ENCODE measurements at places on chromosomes 4 and X.

DNA sequence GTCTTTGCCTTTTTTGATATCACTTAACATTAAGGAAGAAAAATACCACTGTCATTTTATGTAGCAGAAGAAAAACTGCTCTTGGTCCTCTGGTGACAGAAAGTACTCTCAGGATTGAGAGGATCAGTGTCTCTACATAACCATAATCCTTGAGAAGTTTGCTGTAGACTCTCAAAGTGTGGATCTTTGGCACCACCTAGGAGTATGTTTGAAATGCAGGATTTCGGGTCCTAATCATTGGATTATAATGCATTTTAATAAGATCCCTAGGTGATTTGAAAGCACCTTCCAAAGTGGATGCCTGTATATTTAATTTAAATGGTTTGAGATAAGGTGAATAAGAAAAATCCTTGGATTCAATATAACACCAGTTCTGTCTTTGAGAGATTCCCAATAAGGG is 23.2 kb downstream of the MOB1B start:
- DNase-seq, result no peak

- DNase-seq, result no peak
Measured at GRCh38 chr4:141635736-141636081, 674 bp upstream of the IL15 start.

DNA sequence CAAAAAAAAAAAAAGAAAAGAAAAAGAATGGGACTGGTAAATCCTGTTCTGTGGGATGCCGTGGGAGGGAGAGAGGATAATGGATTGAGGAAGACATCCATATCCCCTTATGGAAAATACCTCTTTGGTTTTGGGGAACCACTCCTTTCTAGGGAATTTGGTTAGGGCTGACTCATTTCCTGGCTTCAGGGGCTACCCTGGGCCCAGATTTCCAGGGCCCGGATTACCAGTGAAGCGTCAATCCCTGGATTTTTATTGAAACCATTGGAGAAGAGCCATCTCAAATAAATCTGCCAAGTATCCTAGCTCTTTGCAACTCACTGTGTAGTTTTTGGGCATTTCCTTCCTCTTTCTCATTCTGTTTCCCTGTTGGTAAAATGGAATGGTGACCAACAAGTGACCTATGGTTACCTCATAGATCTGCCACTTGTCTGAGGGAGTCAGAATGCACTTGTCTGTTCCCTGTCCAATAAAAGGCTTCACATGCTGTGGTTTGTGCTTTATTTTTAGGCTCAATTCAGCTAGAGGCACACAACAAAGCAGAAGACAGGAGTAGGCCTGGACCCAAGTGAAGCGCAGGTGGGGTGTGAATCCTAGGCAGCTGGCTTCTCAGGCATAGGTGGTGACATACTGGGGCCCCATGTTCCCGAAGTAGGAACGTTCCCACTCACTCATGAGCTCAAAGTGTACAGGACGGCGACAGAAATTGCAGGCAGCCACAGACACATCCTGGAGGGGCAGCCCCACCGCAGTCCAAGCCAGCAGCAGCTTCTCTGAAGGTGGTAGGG is 8.6 kb downstream of the APEX2 start:
- no peak for DNase-seq

GRCh38 chr4:40672528-40673522 is 43.2 kb upstream of the RBM47 start:
- no peak for DNase-seq

DNA sequence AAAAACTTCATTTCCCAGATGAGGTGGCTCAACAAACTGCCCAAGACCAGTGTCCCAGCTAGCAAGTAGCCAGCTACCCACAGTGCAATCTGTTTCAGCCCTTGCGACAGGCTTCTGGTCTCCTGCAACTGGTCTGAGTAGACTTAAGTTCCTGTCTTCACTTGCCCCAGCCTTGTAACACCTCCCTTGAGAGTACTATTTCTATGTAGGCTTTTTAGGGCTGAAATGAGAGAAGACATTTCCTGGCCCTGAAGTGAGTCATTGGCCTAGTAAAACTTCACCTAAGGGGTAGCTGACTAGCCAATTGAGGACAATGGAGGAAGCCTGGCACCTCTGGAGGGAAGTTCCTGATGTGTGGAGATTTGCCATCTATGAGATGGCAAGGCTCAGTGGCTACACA is 80.1 kb upstream of the STIM2 start:
- DNase-seq, result no peak

DNA sequence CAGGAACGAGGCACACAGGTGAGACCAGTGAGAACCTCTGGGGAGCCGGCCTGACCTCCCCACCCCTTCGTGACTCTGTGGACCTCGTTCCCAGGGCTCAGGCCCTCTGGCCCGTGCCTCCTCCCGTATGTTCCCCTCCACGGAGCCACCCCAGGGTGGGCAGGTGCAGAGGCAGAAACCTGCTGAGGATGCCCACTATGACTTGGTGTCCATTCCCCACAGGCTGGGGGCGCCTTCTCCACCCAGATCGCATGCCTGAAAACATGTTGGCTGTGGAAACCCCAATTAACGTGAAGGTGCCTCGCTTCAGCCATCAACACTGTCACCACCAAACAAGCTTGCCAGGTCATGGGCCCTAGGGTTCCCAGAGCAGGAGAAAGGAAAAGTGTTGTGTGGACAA is 27.0 kb downstream of the BLOC1S4 start:
- DNase-seq, result no peak

GRCh38 chr4:80840396-80840795 is 190.1 kb upstream of the BMP3 start:
- DNase-seq, result no peak

DNA sequence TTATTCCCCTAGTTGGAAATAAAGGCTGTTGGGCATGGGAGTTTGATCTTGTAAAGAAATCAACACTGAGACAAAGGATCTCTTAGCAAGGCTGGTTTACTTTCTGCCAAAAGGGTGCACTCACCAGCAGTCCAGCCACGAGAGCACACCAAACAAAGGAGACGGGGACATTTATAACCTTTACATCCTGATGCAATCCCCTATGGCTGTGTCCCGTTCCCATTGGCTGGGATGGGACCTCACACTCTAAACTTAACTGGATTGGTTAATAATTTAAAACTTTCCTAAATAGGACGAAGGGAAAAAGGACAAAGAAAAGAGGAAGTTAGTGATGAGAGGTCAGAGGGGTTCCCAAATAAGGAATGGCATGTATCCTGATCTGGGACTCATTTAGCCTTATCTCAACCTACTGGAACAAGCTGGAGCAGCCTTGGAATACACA is 17.9 kb downstream of the METAP1 start:
- no peak for DNase-seq

GRCh38 chrX:138908577-138908976 is 197.1 kb upstream of the FGF13 start:
- DNase-seq, result no peak

DNA sequence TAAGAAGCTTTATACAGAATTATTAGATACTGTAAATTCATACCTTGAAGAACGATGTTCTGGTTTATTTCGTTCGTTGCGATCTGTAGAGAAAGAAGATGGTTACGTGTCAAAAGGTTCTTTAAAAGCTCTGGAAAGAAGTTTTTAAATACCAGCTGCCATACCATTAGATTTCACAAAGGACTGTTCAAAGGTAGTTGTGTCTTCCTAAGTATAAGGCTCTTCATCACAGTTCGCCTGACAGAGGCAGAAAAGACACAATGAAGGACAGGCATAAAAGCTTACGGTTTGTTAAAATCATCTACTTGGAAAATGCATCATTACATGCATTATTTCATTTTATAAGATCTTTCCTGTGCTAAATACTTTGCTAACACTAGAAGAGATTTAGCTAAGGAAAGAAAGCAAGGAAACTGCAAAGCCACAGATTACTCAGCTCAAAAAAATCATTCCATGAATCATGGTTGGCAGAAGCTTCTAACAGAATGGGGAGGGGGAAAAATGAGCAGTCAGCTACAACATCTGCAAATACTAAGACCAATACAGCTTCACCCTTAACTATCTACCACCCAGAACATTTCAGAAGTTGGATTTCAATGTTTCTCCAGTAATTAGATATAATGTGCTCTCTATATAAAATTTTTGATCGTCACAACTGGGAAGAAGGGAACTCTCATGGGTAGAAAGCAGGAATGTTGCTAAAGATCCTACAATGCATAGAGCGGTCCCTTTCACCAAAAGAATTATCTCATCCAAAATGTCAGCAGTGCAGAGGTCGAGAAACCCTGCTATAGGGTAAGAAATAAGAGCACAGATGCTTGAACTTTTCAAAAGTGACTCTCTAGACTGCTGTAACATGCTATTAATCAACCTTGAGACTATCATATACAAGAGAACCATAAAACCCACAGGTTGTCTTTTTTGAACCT is 50.7 kb upstream of the PRSS48 start:
- peak; percentile 89 for DNase-seq

GRCh38 chr4:38463268-38463958 is 200.6 kb upstream of the KLF3 start:
- no peak for DNase-seq

DNA sequence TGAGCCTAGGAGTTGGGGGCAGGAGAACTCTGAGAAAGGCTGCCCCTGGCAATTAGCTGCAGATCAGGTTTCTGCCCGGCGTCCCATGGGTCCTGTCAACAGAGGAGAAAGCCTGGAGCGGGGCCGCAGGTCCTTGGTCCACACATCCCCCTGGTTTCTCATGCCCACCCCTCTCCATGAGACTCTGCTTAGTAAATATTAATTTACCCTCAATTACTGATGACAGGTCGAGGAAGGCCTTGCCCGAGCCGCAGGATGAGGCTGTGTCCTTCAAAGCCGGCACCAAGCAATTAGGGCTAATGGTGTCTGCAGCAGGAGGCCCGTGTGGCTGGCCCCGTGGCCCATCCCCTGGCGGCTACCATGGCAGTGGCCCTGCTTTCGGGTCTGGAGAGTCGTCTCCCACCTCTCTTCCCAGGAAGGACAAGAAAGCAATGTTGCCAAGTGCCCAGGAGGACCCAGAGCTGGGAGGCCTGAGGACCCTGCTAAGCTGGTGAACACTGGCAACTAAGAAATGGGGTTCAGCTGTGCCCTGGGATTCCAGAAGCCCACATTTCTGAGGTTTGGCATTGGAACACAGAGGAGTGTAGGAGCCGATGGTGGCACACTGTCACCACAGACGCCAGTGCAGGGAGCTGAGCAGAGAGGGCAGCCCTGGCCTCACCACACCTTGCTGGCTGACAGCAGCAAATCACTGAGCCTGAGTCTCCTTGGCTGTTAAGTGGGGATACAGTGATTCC is 114.6 kb downstream of the CPZ start:
- DNase-seq, result no peak

DNA sequence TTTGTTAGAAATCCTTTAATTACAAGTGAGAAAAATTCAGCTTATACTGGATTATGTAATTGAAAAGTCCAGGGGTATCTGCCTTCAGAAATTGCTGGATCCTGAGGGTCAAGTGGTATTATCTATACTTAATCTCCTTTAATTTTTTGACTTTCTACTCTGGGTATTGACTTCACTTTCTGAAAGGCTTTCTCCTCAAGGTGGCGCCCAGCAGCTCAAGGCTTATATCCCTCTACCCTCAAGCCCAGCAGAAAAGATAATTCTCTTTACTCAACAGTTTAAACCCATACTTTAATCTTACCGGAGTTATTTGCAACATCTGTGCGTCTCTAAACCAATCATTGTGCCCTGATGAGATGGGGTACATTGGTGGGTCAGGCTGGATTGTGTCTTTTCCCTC is 129.5 kb downstream of the LARP7 start:
- peak; percentile 41 for DNase-seq

GRCh38 chr4:8270912-8271815 is 1.6 kb downstream of the HTRA3 start:
- no peak for DNase-seq

- no peak for DNase-seq
Measured at GRCh38 chr4:146932116-146932515, 13.5 kb downstream of the TTC29 start.

DNA sequence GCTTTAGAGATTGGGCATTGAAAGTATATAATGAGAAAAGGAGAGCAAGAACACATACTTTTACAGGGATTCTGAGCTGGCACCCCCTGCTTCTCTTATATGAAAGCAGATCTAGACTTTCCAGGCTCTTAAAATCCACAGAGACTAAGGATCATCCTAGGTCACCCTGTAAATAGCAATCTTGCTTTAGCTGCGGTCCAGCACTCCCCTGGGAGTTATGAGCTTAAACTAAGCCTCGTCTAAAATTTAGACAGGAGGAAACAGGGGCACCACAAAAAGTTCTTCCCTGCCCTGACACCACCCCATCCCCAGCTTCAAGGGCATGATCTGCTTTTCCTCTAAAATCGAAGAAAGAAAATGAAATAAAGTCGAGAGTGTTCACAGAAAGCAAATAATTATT is 143.3 kb upstream of the KCNIP4 start:
- DNase-seq, result no peak

- DNase-seq, result peak; percentile 66
Measured at GRCh38 chr4:183905593-183906488, 734 bp downstream of the STOX2 start.

DNA sequence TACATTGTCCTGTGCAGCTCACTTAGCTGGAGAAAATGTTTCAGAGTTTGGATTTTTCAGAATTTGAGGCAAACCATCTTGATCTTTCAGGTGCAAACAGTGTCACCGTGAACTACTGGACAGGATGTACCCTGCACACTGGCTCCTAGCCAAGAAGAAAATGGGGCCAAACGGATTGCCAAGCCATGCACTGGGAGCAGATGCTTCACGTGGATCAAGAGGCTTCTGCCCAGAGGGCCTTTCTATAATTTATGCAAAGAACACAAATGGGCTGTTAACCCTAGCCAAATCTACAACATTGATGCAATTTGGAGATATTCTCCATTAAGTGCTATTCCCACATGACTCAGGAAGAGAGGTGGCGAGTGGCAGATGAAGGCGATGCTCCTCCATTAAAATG is 46.9 kb upstream of the ATP8A1 start:
- DNase-seq, result no peak

DNA sequence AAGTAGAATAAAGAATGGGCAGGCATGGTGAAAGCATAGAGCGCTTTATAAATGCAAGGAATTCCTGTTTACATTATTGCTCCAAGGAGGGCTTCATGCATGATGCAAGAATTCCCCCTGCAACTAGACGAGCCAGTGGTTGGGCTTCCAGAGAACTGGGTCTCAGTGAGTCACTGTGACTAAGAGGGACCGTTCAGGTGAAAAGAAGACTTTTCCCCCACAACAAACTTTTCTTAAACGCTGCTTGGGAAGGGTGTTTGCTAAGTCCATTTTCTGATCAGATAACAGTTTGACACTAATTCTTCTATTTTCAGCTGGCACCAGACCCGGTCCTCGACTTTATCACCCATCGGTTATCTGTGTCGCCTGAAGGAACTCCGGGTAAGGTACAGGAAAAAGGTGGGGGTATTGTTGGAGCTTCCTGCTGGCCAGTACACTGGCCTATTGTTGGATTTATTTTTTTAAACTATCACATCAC is 40.1 kb downstream of the LDB2 start:
- no peak for DNase-seq

DNA sequence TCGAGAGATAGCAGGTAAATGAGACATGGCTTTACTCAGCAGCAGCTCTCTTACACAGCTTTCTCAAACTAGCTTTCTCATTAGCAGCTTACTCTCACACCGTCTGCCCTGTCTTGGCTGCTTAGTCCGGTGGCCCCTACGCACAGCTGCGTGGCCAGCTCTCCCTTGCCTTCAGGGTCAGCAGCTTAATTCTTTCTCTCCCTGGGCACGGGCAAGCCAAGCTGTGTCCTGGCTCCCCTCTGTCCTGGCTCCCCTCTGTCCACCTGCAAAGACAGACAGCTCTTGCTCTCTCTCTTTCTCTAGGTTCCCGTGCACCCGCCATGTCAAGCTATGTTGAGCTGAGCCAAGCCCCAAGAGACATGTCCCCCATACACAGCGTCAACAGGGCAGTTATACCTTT is 39.4 kb downstream of the ZNF185 start:
- no peak for DNase-seq

- DNase-seq, result no peak
Measured at GRCh38 chr4:139783741-139784484, 118.3 kb downstream of the MGST2 start.
